ENCODE measurements at places on chromosomes 7 and 10. TPM values are rescaled to one million over a fixed set of nuclear protein-coding genes. Genes with fewer than 3 reads are reported as not detected.

SFTPA1 gene
- not detected for total RNA-seq

DNA sequence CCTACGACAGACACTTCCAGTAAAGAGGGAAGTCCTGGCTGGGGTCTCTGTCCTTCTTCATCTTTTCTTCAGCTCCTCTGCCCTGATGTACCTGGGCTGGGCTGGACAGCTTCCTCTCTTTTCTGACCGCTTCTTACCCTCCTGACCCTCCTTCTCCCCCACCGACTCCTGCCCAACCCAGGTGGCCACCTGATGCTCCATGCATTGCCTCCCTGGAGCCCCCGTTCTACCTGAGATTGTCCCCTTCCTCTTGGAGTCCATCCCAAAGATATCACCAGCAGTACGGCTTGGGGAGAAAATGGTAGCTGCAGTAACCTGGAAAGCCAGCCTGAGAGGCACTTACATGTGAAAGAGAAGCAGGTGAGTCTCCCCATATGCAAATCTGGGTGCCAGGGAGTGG, 566.3 kb downstream of the TCERG1L start:
- no peak for DNase-seq

- no peak for DNase-seq
Observed at GRCh38 chr7:135204876-135205275, 6.5 kb downstream of the WDR91 start.

- DNase-seq: peak; percentile 74
Observed at GRCh38 chr7:11343818-11344413, 370.2 kb downstream of the PHF14 start.

DNA sequence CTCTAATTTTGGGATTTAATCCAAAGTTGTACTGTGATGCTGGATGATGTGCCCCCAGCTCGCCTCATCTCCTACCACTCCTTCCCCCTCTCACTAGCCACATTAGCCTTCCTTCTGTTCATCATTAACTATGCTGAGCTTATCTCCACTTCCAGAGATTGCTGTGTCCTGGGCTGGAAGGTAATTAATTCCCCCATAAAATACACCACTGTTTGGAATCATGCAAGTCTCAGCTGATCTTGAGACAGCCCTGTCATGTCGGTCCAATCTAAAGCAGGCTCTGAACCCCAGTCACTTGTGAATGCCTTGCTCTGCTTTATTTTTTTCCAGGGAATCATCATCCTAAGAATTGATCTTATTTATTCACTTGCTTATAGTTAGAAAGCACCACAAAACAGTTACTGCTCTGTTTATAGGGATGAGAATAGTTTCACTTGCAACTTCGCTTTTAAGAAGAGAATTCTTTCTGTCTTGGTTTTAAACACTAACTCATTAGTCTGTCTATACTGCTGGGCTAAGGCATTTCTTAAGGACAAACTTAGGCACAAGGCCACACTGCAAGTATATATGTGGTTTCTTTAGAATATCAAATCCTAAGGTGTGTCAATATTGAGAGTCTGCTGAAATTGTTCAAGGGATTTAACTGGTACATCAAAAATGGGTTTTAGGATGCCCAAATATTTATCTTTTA, 341.1 kb upstream of the SEMA3A start:
- DNase-seq: peak; percentile 22

- DNase-seq: no peak
Observed at GRCh38 chr10:20415684-20416083, 481.4 kb downstream of the NEBL start.

DNA sequence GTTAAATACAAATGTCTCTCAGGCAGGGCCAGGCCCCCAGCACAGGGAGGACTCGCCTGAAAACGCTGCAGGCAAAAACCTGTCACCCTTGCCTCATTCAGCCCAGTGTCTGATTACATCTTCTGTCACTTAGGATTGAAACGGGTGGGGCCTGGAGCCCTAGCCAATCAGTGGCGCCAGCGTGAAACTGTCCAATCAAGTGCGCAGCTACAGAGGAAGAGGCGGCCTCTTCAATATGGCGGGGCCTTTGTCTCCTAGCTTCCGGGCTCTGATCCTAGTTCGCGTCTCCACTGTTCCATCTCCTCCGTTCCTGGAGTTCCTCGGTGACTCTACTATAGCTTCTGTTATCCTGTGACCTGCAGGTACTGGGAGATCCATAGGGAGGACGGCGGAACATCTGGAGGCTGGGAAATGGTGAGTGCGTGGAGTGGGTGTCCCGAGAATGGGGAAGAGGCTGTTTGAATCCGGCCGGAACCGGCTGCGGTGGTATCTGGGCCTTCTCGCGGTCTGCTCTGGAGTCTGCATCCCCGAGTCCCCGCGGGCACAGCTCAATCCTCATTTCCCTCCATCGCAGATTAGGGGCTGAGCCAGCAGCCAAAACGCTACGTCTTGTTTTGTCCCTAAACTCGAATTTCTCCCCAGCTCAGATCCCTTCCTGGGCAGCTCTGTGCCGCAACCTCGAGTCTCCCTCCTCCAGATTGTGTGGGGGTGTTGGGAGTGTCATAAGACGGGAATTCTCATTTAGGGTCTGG, at the start of gene ZNF736:
Gene ZNF736 (plus strand): TSS at position 222 of the 752 bp plus-strand sequence. CDS start 190 bp downstream, at position 412.
- DNase-seq: no peak

- DNase-seq: no peak
Observed at GRCh38 chr7:69640216-69640615, 41.9 kb downstream of the AUTS2 start.

HDAC9 gene
- total RNA-seq: 3.0 TPM

DNA sequence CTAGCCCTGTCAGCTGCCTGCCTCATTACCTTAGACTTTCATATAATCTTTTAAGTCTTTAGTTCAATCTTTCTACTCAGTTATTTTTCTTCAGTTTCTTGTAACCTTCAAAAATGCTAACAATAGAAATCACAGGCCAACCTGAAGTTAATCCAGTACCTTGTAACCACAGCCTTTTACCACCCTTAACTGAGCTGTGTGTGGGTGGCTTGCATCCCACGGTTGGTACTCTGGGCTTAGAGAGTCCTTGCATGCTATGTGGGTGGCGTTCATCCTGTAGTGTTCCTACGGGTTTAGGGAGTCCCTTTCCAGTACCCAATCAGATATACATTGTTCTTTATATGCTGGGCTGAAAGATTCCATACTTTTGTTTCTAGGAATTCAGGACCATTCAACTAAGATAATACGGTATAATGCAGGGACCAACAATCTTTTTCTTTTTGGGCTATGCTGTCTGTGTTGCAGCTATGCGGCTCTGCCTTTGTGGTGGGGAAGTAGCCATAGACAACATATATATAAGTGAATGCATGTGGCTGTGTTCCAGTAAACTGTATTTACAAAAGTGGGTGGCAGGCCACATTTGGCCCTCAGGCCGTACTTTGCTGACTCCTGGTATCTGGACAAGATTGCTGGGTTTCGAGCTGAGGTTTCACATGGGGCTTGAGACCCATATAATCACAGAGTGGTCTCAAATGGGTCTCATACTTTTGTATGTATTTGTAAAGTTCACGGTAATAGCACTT, 280.8 kb upstream of the LRGUK start:
- peak; percentile 35 for DNase-seq

DNA sequence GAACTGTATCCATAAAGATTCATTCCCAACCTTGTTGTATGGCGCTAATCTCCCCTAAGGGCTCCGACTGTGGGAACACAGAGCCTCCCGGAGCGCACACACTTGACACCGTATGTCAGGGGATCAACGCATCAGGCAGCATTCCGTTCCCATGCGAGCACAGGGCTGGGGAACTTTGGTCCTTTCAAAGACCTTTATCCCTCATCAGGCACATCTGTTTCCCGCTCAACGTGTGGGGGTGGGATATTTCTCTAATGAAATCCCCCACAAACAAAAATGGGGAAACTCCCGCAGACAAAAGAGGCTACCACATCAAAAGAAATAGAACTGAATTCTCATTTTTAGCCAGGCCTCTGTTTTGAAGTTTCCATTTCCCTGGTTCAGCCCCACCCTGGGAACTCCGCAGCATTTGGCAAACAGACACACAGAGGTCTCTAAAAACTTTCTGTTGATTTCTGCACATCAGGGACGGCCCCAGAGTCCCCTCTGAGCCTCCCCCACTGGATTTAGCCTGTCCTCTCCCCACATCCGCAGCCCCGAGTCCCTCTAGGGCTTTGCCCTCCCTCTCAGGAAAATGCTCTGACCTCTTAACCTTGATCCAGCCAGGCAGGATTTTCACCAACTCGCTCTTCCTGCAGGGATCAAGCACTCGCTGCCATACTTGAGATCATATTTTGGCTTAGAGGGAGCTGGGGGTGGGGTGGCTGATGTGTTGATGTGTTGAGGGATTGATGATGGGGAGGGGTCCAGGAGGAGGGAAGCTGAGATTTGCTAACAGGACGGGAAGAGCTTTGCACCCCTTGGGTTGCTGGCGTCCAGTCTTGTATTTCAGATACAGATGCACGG, 6.6 kb downstream of the CPA5 start:
- no peak for DNase-seq

DNA sequence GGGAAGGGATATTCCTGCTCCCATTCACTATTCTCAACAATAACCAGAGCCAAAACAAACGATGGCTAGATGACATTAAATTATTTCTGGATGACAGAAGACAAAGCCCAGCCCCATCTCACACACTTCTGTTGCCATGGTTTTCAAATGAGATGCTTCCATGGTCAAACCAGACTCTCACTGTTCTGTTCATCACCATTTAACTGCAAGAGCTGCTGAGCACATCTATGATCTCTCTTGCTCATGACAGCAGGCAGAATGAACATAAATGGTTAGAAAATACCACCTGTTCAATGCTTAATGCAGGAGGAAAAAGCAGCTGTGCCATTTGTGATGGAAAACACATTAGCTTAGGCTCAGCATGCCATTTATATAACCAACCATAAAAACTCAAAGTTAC, 758.6 kb upstream of the ZWINT start:
- no peak for DNase-seq

GRCh38 chr7:120898715-120899499, 41.0 kb upstream of the TSPAN12 start:
- DNase-seq: peak; percentile 54

GRCh38 chr10:47181052-47181849, 118.7 kb upstream of the GDF10 start:
- DNase-seq: no peak

DNA sequence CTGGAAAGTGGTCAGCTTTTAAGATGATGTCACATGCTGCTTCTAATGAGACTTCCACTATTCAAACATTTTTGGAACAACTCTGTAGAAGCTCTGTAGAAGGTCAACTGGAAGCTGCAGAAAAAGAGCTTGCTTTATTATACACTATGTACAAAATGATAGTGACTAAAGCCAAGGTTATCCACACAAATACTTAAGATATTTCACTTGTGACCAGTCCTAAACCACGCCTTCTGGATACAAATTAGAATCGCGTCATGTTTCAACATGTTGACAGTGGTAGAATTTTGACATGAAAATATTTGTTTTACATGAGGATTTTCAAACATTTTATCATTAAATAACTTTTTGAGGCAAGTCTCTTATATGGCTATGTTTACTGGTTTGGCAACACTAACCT, 499.6 kb upstream of the PHF14 start:
- DNase-seq: no peak

DNA sequence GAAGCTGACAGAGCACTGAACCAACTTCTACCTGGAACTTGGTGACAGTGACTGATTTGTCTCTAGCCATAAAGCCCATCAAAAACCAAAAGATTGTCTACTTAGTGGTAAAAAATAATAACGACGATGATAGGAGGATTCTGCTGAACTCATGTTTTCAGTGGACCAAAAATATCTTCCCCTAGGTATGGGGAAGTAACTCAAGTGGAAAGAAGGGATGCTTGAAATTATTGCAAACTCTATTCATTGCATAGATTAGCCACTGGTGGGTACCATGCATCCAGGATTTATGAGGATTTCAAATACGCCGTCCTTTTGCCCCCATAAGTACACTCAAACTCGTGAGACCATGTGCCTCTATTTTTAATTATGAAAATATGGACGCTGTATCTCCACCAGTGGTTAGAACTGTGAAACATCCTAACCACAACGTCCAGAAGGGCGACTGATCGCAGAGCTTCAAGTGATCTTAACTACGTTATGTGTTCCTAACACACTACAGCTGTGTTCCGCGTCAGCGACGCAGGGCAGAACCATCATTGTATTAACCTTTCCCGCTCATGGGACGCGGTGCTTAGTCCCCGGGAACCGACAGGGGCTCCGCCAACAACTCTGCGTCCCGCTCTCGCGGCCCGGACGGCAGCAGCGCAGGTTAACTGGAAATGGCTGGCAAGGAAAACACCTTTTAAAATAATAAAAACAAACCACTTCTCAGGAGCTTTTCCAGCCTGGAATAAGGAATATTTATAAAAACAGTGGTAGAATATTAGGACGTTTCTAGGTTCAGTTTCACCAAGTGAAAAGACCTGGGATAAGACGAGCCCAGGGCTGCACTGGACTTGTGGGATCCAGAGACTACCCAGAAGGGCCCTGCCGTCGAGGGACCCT, 776 bp downstream of the PEX1 start:
- DNase-seq: peak; percentile 87

DNA sequence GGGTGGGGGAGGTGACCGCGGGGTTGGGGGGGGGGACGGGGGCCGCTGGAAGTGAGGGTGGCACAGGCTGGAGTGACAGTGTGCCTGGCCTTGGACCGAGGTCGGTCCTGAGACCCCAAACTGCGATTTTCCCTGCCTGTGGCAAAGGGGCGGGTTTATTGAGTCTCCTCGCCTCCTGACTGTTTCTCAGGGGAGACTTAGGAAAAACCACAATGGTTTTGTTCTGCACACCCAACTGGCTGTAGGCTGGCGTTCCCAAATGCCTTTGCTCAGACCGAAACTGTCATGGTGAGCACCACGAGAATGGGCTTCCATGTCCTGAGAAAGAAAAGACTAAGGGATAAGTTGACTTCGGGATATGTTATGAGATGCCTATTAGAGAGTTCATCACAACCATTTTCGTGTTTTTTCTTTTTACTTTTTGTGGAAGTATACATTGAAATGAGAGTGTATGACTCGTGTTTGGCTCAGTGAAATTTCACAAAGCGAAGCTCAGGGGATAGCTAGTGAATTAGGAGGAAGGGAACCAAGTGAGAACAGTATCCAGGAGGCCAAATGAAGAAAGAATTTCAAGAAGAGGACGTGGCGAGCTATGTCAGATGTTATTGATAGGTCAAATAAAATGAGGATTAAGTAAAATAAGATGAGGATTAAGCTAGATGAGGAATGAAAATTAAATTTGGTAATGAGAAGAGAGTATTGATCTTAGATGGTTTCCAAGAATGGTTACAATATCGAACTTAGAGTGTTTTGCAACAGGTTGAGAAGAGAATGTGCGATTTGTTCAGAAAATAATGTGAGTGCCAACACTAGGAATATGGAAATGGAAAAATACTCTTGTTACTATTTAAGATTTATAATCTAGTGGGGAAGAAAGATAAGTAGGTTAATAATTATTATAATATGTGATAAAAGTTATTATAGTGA, 918 bp downstream of the NET1 start:
- DNase-seq: peak; percentile 66

GRCh38 chr10:123327450-123327849, 173.2 kb downstream of the BUB3 start:
- no peak for DNase-seq

GRCh38 chr10:62589689-62590088, 214.8 kb upstream of the ADO start:
- DNase-seq: no peak

GRCh38 chr7:33444511-33444910, 315.1 kb downstream of the BBS9 start:
- no peak for DNase-seq

HKDC1 gene
- total RNA-seq: 29.7 TPM

Data from HT-29 (cell line).